HuH-7.5 (cell line): ENCODE measurements at places on chromosomes 7 and 10.
A peak's percentile ranks its signal among the peaks of the same experiment; 100 is the strongest.

- DNase-seq: peak; percentile 20
Measured at GRCh38 chr7:130667593-130668257, 823 bp downstream of the COPG2 start.

DNA sequence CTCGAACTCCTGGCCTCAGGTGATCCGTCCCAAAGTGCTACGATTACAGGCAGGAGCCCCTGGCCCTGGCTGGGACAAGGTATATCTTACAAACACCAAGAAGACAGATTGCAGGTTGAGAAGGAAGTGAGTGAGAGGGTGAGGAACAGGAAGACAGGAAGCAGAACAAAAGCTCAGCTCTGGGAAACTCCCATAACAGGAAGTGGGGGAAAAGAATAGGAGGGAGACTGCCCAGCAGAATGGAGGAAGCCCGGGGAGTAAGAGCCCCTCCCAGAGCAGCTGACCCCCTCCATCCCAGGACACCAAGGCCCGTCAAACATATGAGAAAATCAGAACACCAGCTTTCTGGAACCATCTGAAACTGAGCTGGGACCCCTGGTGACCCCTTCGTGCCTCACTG, 2.9 kb downstream of the TECPR1 start:
- no peak for DNase-seq

DNA sequence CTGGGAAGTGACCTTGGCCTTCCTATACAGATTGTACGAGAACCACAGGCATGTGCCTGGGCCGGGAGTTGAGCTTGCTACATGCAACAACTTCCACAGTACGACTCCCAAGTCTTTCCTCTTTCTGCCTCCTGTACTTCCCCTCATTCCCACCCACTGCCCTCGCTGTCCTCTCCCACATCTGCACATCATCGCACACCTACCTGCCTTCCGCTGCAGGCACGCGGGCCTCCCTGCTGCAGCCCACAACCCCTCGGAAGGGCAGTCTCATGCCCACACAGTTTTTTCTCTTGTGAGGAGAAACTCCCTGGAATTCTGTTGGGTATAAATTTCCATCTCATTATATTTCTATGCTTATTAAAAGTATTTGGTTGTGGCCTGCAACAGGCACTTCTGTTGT, 117.2 kb downstream of the ACTR3B start:
- no peak for DNase-seq

DNA sequence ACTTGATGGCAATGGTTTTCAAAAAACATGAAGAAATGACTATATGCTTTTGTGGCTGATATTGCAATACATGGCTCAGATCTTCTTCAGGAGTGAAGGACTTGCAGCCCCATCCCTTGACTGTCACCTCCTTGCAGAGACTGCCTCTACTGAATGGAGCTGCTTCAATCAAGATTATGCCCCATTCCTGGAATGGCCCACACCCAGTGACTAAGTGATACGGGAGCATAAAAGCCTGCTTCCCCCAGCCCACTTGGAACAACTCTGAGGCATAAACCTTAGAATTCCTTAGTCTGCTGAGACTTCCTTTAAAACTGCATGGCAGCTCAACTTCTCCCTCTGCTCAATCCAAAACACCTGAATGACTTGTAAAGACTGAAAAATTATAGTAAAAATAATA, 957.1 kb downstream of the SORCS3 start:
- no peak for DNase-seq

GRCh38 chr10:66834802-66835201, 91.0 kb upstream of the LRRTM3 start:
- DNase-seq: no peak

- no peak for DNase-seq
Measured at GRCh38 chr7:91039033-91039432, 225.2 kb upstream of the FZD1 start.
